ENCODE measurements at places on chromosomes 7 and 10. TPM values are rescaled to one million over a fixed set of nuclear protein-coding genes. Genes with fewer than 3 reads are reported as not detected.

Gene ENKUR
- total RNA-seq = 0.45 TPM

Gene ALOX5
- not detected for total RNA-seq

Gene PSAP
- 390 TPM for total RNA-seq

Gene MGAM2
- total RNA-seq = 3.9 TPM

Gene DIP2C
- total RNA-seq = 4.6 TPM

Gene NRCAM
- total RNA-seq = 1.8 TPM
